Renal cortex interstitium (tissue), 15 donors: ENCODE measurements at places on chromosomes 7 and 10. TPM values are rescaled to one million over a fixed set of nuclear protein-coding genes. Genes with fewer than 3 reads are reported as not detected.

DNA sequence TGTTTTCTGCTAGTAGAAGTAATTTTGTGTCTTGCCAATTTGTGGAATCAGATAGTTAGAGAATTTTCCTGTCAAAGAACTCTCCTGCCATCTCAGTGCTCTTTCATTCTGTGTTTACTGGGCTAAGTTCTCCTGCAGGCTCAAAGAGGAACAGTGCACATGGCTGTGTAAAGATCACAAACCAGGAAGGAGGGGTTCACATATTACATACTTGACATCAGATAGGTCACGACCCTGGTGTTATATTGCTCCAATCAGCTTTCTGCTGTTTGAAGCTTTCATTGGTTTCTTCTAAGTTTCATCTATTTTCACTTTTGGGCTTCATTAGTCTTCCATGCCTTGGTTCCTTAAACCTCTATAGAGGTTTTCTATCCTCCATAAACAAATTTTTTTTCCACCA lies 13.5 kb upstream of the ELMO1 start:
- no peak for DNase-seq

Gene ORAI2
- 15.1 TPM for polyA plus RNA-seq

DNA sequence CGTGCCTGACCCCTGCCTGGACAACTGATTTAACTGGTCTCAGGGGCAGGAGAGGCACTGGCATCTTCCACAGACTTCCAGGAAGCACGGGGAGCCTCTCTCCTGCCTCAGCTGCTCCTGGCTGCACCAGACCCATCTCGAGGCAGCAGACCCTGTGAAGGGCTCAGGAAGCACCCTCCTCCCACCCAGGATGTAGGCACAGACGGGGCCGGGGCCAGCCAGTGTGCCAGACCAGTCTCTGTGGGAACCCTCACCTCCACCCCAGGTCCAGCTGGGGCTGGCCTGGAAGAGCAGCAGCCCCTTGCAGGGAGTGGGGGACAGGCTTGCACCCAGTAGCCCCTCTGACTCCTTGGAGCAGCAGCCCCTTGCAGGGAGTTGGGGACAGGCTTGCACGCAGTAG lies 56.3 kb downstream of the RASGEF1A start:
- no peak for DNase-seq

Gene SLC16A12
- 22.1 TPM for polyA plus RNA-seq

Gene GIMAP6
- 14.6 TPM for polyA plus RNA-seq

Gene TWIST1
- 9.3 TPM for polyA plus RNA-seq

DNA sequence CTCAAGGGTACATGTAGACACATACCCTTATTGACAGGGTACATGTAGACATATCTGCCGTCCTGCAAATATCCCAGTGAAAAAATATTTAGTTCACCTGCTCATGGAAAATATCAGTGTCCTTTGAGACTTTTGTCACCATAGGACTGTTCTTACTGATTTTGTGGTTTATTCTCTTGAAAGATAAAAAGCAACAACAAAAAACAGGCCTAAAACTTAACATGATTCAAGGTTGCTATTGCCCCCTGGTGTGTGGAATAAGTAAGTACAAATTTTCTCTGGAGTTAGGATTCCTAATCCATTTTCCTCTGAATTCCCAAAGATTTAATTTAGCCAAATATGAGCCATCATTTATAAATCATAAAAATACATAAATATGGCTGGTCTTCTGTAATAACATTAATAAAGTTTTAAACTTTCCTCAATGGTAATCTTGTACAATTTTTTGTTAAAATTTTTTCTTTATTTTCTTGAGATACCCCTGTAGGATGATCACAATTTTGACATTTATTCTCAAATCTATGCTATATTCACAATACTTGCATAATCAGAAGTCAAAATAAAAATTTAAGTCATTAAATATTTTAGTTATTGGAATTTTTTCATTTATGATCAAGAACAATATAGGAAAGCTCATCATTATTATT lies 741.4 kb upstream of the POT1 start:
- DNase-seq: no peak

DNA sequence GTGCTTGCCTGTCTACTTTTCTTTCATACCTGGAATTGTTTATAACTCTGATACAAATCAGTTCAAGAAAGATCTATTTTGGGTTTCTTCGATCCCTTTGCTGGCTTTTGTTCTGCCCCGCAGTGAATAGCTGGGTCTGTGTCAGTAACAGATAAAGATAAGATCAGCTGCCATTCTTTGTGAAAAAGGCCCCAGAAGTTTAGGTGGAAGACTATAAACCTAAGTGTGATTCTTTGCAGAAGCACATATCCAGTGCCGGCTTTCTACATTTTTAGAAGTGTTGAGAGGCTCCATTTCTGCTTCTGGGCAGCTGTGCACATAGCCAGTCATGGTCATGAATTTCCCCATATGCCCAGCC lies 686.4 kb upstream of the C7orf33 start:
- no peak for DNase-seq

- DNase-seq: no peak
These were observed 13.4 kb downstream of the AIFM2 start for GRCh38 chr10:70119197-70119596.

Gene SYPL1
- 148 TPM for polyA plus RNA-seq

Gene OR6B1
- polyA plus RNA-seq: not detected

DNA sequence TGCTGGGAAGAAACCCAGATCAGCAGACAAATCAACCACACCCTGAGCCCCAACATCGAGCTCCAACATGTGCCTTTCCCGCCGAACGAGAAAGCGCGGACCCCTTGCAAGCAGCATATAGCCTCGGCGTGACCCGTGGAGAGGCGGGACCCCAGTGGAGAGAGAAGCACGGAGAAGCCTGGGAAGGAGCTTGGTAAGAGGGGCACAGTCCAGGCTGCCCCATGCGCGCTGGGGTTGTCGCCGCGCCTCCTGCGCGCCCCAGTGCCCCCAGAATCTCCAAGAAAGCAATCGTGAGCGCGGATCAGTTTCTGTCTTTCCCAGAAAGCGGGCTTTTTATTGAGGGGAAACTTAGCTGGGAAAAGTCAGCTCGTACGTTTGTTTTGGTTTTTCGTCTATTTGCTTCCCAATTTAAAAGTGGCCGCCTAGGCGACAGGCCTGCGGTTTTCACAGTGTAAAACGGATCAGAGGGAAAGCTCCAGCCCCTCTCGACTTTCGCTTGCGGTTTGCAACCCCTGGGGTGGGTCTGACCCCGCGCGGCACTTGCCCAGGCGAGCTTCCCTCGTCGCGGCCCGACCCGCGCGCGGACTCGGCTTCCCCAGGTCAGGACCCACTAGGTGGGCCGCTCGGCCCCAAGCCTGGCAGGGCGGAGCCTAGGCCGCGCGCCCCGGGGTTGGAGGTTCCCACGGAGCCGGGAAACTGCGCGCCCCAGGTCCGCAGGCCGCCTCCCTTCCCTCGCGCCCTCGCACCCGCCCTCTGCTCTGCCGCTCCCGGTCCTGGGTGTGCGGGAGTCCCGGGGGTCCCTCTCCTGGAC lies 31.1 kb downstream of the SKIDA1 start:
- DNase-seq: no peak

DNA sequence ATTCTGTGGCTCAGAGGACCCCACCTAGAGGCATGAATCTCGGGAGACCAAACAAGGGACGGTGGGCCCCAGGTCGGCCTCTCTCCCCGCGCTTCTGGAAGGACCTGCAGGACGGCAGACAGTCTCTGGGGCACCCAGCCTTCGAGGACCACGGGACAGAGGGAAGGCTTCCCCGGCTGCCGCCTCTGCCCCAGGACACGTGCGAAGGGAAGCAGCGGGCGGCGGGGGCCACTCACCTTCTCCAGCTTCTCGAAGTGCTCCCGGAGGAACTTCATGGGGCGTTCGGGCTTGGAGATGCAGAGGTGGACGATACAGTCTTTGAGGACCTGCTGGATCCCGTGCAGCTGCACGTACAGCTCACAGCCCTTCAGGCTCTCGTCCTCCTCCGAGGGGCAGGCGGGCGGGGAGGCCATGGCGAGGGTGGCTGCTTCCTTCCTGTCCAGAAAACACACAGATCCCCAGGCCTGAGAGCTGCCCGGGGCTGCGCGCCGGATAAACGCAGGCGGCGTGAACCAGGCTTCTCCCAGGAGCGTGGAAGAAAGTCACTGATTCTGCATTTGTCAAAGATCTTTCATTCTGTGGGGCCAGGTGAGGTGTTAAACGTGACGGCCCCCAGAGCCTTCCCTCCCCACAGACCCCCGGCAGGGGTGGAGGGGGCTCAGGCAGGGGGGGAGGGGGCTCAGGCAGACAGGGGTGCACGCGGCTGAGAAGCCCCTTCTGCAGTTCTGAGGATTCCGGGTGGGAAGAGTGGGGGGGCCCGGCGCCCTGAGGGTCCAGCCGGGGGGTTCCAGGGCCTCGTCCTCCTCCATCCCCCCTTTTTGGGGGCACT lies 15.2 kb upstream of the DNAAF5 start:
- DNase-seq: no peak

GRCh38 chr10:127298381-127298780 lies 102.0 kb upstream of the INSYN2A start:
- DNase-seq: no peak

- DNase-seq: no peak
These were observed 49.1 kb downstream of the ARID5B start for GRCh38 chr10:61950449-61951143.
